Stimulated activated CD4-positive, alpha-beta T cell treated with anti-CD3 and anti-CD28 coated beads, Interleukin-12 subunit alpha, Interleukin-12 subunit beta, amount 100 ng/mL, for 4 hours (primary cell): ENCODE measurements at places on chromosomes 6 and 20.

DNA sequence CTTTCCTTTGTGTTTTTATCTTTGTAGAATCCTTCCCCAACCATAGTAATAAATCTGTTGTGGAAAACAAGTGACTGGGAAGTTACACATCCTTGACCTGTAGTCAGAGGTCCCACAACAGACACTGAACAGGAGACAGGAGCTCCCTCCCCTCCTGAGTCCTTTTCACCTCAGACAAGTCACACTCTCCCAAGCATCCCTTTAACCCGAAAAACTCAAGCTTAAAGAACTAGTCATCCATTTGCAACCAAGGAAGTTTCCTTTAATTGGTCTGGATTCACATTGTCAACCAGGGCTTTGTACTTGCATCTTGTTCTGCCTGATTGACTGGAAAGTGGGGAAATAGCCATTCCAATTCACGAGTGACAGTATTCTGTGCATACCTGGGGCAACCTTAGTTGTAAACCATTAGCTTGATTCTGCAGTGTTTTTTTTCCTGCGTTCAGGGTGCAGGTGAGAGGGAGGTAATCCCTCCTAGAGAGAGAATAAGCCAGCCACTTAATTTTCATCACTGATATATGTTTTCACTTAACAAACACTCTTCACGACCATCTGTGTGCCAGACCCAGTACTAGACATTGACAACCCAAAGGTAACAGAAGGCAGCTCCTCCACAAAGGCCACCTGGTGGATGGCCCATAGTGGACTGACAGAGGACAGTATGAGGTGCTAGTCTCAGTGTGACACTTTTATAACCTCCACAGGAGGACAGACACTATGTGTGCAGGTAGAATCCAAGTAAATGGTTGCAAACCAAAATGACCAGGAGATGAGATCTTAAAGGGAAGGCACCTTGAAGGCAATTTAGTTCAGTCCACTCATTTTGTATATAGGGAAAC lies 112.4 kb downstream of the SLX4IP start:
- DNase-seq = no peak

DNA sequence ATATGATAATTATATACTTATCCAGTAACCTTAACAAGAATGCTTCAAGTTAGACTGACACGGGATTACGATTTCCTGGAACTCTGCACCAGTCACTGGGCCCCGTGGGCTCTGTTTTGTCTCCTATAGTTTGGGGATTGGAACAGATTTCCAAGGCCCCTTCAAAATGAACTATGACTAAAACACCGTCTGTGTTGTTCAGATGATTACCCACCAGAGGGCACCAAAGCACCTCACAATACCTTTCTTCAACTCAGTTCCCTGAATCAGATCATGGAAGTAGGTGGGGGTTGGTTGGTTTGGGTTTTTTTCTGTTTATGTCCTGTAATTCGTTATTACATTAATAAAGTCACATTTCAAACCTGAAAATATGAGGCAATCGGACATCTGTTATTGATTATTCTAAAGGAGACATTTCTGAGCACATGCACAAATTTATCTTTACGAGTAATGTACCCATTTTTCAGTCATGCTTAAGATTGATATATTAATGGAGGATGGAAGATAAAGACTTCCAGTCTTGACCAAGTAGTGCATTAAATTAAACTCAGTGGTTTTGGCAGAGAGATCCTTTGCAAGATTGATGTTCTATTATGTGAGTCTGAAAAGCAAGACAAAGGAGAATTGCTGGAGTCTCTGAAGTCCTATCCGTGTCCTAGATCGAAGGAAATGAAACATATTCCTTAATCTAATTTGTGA lies 112.0 kb upstream of the COL21A1 start:
- peak; percentile 28 for DNase-seq

GRCh38 chr20:53003420-53004154 lies 31.4 kb downstream of the TSHZ2 start:
- no peak for DNase-seq

- no peak for DNase-seq
These were observed 86.0 kb upstream of the BHLHE23 start for GRCh38 chr20:63092660-63093215.

GRCh38 chr6:165615636-165616035 lies 47.4 kb downstream of the PDE10A start:
- no peak for DNase-seq

DNA sequence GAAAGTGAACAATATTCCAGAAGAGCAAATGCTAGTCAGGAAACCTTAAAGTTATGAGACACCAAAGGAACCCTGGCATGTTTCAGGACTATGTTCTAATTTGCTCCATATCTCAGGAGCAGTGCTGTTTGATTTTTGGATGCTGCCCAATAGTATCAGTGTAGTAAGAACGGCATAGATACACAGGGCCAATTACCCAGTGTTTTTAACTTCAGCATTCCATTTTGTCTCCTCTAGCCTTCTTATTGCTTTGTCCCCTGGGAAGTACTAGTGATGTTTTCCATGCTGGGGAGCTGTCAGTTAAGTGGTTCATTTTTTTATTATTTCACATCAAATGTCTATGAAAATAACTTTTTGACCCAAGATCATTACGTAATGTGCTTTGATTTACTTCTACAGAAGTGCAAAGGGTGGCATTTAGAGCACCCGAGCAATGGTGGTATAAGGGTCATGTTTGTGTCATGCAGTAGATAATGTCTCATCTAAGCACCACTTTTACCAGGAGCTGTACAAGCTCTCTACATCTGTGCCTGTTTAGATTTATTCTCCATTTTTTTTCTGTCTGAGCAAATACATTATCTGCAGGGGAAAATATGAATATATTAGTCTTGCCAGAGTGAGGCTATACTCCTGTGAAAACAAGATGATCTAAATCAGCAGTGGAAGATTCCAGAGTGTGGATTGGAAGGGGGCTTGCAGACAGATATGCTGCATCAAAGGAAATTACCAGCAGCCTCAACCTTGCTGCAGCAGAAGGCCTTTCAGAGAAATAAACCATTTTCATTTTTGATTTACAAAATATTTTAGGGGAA lies 198.8 kb upstream of the OPRM1 start:
- DNase-seq = no peak

GRCh38 chr6:129473546-129473945 lies 236.4 kb downstream of the ARHGAP18 start:
- no peak for DNase-seq

DNA sequence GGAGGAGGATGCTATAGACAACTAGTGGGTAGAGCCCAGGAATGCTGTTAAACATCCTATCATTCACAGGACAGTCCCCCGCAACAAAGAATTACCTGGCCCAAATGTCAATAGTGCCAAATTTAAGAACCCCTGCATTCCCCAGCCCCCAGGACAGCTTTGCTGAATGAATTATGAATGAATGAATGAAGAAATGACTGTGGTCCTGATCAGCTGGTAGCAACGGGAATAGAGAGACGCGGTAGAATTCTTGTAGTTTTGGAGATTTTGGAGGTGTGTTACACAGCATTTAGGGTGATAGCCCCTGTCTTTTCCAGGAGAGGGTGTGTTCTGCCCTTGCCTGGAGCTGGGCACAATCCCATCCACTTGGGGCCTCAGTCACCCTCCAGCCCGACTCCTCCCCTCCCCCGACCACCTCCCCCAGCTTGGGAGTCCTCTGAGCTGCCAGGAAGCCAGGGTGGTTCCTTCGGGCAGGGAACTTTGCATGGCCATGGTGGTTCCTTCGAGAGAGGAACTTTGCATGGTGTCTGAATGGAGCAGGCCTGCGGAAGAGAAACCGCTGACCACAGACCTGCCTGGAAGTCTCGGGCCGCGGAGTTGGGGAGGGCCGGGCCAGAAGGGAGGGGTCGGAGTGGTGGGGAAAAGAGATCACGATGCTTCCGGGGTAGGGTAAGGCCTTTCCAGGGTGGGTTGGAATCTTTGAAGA lies 1.0 kb upstream of the HCK start:
- no peak for DNase-seq

DNA sequence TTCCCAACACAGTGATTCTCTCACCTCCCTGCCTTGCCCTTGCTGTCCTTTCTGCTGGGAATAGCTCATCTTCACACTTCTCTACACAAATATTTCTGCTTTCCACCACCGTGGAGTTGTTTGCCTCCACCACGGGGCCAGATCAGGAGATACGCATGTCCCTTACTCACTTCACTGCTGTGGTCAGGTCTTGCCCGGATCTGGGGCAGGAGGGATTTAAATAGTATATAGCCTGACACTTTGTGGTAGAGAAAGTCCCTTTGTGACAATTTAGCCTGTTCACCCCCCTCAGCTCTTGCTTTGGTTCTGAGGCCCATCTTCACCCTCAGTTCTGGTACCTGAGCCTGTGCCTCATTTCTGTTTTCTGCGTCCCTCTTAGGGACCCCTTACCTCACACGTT lies 92.6 kb upstream of the PREP start:
- DNase-seq = no peak

GRCh38 chr6:88760091-88760490 lies 203.3 kb downstream of the RNGTT start:
- DNase-seq = no peak

GRCh38 chr6:96899451-96899998 lies 1.8 kb upstream of the NDUFAF4 start:
- DNase-seq = no peak

GRCh38 chr6:92582211-92582610 lies 837.1 kb downstream of the EPHA7 start:
- DNase-seq = no peak

- no peak for DNase-seq
These were observed 64.5 kb downstream of the IPCEF1 start for GRCh38 chr6:154292066-154292465.

- no peak for DNase-seq
These were observed 32.3 kb upstream of the SLC23A2 start for GRCh38 chr20:5033566-5033965.

DNA sequence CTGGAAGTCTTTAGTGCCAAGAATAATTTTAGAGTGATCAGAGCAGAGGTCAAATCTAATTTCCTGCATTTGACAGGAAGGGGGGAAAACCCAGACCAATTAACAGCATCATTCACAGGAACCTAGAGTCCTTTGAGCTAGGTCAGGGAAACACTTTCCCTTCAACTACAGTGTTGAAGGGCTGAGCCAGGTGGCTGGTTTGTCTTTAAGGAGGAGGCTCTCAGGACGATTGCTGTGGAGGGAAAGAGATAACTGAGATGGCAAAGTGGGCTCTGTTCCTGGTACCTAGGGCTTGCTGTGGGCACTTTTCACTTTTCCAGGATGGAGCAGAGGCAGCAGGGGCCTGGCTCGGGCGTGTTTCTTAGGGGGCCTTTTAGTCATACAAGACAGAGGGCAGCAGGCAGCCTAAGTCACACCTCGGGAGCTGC lies 111.9 kb downstream of the SCML4 start:
- DNase-seq = no peak

DNA sequence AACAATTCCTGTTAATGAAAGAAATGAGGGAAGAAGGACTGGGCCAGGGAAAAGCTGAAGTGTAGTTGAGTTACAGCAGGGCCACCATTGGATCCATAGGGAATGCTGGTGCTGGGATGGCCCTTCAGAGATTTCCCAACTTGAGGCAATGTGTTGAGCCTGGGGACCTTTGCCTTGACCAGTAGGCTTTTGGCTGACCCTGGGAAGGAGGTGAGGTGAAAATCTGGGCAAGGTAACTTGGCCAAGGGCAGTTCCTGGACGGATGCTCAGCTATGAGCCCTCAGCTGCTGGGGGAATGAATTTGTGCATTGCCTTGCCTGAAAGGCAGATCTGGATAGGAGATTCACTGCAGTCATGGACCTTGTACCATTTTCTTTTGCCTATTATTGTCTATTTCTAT lies 20.4 kb downstream of the UTRN start:
- no peak for DNase-seq

DNA sequence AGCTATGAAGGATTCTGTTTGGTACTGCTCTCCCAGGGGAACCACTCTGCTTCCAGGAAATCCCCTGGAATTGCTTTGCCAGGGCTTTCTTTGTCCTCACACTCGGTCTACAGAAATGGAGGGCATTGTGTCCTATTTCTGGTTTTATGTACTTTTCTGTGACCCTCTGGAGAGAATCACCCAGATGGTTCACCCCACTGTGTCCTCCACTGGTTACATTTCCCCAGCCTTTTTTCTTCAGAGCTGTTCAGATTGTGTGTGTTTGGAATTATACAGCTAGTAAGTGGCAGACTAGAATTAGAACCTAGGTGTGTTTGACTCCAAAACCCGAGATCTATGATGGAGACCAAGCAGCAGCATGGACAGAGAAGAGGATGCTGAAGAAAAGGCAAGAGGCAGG lies 80.8 kb downstream of the CD164 start:
- no peak for DNase-seq

- DNase-seq = no peak
These were observed 905.4 kb upstream of the FLRT3 start for GRCh38 chr20:15242773-15243172.

DNA sequence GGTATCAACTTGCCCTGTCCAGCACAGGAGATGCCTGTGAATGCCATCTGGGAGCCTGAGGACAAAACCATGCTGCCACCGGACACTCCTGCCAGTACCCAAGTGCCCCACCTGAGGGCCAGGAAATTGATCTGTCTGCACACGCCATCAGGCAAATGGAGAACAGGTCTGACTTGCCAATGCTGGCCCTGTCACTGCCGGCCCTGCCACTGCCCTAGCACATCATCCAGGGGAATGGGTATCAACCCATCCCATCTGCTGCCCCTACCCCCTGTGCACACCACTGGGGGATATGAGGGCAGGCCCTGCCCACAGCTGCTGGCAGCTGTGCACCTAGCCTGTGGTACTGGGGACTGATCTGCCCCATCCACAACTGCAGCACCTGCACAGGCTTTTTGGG lies 1081.6 kb upstream of the EYS start:
- DNase-seq = no peak

DNA sequence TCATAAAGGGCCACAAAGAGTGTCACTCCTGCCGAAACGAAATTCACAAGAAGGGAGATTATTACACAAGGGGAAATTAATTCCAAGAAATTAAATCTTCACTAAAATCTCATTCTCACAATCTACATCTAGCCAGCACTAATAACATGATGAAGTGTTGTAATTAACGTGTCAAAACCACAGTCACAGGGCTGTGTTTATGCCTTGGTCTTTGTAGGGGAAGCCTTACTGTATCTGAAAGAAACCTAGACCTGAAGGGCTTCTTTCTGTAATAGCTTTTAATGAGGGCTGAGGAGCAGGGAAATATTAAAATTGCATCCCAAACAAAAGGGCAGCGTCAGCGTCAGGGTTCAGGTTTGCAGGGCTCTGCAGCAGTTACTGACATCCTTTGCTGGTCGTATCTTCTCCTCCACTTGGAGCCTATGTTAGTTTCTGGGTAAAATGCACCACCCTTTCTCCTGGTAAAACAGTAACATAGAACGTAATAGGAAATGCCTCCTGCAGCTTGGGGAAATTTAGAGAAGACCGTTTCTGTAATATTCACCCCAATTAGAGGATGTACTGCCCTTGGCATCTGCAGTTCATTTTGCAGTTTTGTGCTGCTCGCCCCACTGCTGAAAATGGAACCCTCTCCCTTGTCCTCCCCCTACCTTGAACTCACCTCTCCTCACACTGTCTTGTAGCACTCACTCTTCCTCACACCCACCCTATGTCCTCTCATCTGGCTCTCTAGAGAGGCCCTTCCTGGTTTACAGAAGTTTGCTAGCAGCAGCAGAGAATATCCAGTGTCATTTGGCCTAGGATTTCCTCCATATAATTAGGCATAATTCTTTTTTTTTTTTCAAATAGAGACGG lies 109.0 kb upstream of the TRAF3IP2 start:
- DNase-seq = no peak
